ENCODE measurements at places on chromosomes 4 and X. TPM values are rescaled to one million over a fixed set of nuclear protein-coding genes. Genes with fewer than 3 reads are reported as not detected.

The SPIN4 gene
- 7.5 TPM for total RNA-seq

The HAND2 gene
- total RNA-seq = not detected

The HSFX1 gene
- total RNA-seq = 0.57 TPM

DNA sequence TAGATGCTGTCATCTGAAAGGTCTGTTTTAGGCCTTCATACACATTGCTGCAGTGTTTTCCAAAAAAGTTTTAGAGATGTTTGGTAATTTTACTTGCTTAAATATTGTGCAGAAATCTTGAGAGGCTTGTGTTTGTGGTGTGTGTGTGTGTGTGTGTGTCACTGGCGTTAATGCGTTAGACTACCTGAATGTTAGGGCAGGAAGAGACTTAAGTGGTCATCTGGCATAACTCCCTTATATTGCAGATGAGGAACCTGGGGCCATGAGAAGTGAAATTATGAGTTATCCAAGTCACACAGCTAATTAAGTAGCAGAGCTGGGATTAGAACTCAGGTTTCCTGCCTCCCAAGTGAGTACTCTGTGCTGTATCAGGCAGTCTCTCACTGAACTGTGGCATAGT, 1.4 kb downstream of the LSM6 start:
- peaks cover 37% of the 10 kb centered on the region for H3K4me1 ChIP-seq
- DNase-seq = no peak
- H3K36me3 ChIP-seq = peaks cover 19% of the 10 kb centered on the region
- H3K27ac ChIP-seq = peak overlapping the region; percentile 24
- H3K4me3 ChIP-seq = peak overlapping the region; percentile 86
- H3K27me3 ChIP-seq = no peaks in the 10 kb centered on the region

DNA sequence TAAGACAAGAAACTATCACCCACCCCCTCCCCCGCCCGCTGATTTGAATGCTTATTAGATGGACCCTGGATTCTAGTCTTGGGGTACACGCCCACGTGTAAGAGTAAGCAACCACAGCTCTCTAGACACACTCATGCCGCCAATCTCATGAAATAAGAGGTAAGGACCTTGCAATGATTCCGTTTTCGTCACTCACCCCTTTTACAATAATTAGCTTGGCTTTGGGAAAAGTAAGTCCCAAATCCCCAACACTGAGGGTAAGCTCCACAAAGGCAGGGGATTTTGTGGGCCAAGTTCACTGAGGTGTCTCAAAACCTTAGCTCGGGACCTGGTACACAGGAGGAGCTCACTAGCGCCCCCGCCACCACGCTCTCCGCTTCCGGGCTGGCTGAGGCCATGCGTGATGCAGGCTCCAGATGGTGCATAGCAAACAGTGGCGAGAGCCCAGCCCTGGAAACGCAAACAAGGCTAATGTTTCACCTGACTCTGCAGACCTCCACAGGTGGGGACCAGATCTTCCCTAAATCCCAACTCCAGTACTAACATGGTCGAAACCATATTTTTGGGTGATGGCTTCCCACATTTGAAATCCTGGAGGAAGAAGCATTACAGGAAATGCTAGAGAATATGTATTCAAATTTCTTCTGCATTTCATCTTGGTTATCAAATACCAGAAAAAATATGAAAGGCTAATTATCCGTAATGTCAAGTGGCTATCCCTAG, 4.1 kb downstream of the PLAC8 start:
- peak overlapping the region; percentile 84 for H3K4me3 ChIP-seq
- peak; percentile 84 for DNase-seq
- H3K4me1 ChIP-seq = peaks cover 48% of the 10 kb centered on the region
- peak overlapping the region; percentile 91 for H3K27ac ChIP-seq

GRCh38 chr4:169604131-169604900, 8.1 kb downstream of the NEK1 start:
- H3K27ac ChIP-seq = peak overlapping the region; percentile 51
- H3K36me3 ChIP-seq = peaks cover 31% of the 10 kb centered on the region
- peaks cover 42% of the 10 kb centered on the region for H3K4me1 ChIP-seq
- no peak for DNase-seq

DNA sequence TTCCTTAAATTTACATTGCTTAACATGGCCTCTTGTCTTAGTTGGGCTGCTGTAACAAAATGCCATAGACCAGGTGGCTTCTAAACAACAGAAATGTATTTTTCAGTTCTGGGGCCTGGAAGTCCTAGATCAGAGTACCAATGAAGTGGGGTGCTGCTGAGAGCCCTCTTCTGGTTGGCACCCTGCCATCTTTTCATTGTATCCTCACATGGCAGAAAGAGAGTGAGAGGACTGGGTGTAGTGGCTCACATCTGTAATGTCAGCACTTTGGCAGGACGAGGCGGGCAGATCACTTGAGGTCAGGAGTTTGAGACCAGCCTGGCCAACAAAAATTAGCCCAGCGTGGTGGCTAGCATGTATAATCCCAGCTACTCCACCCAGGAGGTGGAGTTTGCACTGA, 12.0 kb upstream of the KLB start:
- no peaks in the 10 kb centered on the region for H3K4me1 ChIP-seq
- no peak overlapping the region for H3K27ac ChIP-seq
- H3K4me3 ChIP-seq = no peak overlapping the region

GRCh38 chrX:16484338-16484737, 165.6 kb upstream of the S100G start:
- H3K4me1 ChIP-seq = peaks cover 11% of the 10 kb centered on the region
- no peak overlapping the region for H3K27ac ChIP-seq
- no peak overlapping the region for H3K4me3 ChIP-seq
- no peaks in the 10 kb centered on the region for H3K36me3 ChIP-seq
- H3K27me3 ChIP-seq = no peaks in the 10 kb centered on the region

Data from activated T-helper 2 cell treated with anti-CD3 and anti-CD28 coated beads, Interferon-gamma antibody, Interleukin-2, Interleukin-4, amounts not matched to agents 10 μg/mL and 5 μg/mL and 100 μg/mL, durations not matched to agents 14 hours and 24 hours and 36 hours (primary cell).